ENCODE measurements at places on chromosomes 5 and 9.
A peak's percentile ranks its signal among the peaks of the same experiment; 100 is the strongest.

GRCh38 chr9:18236336-18236735 is 237.6 kb upstream of the ADAMTSL1 start:
- H3K4me3 ChIP-seq, result no peak overlapping the region
- H3K27ac ChIP-seq, result no peak overlapping the region
- no peak for DNase-seq
- H3K36me3 ChIP-seq, result no peaks in the 10 kb centered on the region
- peaks cover 4% of the 10 kb centered on the region for H3K27me3 ChIP-seq

DNA sequence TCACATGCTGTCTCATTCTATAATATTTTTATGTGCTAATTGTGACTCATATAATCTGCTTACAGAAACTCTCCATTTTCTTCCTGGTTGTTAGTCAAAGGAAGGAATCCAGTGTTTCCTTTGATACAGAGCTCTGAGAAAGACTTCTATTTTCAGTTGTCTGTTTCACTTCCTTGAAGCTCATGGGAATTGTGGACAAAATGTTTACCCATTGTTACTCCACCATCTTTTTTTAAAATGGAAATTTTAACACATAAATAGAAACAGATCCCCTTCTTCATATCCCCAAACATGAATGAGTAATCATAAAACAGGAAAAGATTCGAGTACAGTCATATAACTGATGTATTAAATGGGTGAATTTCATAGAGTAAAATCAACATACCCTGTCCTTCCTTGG is 42.0 kb upstream of the KCNN2 start:
- no peaks in the 10 kb centered on the region for H3K36me3 ChIP-seq
- H3K4me3 ChIP-seq, result no peak overlapping the region
- H3K27me3 ChIP-seq, result peaks cover 2% of the 10 kb centered on the region
- H3K4me1 ChIP-seq, result no peaks in the 10 kb centered on the region
- no peak for DNase-seq
- no peak overlapping the region for H3K27ac ChIP-seq

DNA sequence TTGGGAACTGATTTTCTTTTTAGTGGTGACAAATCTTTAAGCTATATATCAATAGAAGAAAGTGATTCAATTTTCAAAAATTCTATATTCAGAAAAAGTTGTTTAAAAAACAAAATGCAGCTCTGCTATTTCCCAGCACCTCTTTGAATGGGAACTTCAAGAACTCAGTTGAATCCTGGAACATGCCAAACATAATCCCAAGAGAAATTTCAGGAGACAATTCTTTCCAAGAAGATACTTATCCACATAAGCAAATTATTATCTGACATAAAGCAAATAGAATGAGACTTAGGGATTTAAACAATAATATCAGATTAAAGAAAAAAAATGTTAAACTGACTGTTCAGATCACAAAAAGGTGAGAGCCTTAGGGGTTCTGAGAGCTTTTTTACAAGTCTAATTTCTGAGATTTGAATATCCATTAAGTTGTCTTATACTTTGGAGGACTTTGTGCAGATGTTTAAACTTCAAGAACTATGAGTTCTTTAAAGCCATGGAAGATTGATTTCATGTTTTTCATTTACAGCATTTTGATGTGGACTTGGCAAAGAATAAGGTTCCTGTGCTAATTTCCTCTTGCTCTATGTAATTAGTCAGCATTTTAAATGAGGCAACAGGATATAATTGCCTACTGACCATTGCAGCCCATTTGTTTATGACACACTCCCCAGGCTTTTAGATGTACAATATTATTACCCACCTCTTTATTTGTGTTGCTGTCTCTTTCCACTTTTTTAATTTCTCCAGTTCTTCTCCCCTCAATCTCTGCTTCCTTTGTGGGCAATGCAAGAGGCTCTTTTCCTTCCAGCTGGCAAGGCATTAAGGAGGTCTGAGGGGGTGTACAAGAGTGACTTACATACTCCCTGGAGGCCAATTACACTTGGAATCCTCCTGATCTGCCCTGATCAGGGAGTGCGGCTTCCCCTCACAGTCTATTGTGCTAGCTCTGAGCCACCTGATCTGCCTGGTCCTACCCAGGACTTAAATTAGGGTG is 419.1 kb downstream of the NR2F1-AS1 start:
- peaks cover 2% of the 10 kb centered on the region for H3K27me3 ChIP-seq
- no peak for DNase-seq
- no peak overlapping the region for H3K4me3 ChIP-seq
- H3K4me1 ChIP-seq, result no peaks in the 10 kb centered on the region
- H3K36me3 ChIP-seq, result no peaks in the 10 kb centered on the region
- no peak overlapping the region for H3K27ac ChIP-seq

DNA sequence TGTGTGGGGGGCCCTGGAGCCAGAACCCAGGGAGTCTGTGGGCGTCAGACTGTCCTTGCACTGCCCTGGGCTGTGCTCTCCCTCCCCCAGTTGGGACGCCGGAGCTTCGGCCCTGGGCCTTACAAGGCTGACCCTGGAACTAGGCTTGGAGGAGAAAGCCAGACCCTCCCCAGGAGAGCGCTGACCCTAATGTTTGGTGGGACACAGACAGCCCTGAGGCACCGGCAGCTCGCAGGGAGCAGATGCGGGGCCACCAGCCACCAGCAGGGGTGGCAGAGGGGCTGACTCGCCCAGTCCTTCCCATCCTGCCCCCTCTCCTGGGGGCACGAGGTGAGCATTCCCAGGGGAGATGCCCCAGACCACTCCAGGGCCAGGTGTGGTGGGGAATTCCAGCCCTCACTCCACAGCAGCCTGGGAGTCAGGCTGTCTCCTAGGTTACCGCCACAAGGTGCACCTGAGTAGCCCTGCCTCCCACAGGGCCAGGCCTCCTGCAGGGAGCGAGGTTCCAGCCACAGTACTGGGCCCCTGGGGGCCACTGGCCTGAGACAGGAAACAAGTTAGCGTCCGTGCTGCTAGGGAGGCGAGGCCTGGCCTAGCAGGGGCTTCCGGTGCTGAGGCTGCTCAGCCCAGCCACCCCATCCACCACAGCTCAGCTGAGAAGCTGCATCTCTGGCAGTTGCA is 134.6 kb downstream of the OLFM1 start:
- DNase-seq, result no peak
- no peaks in the 10 kb centered on the region for H3K27me3 ChIP-seq
- H3K36me3 ChIP-seq, result no peaks in the 10 kb centered on the region

- no peaks in the 10 kb centered on the region for H3K27me3 ChIP-seq
- H3K36me3 ChIP-seq, result no peaks in the 10 kb centered on the region
- no peak for DNase-seq
- no peaks in the 10 kb centered on the region for H3K4me1 ChIP-seq
- no peak overlapping the region for H3K4me3 ChIP-seq
Observed at GRCh38 chr5:158369241-158369640, 510.3 kb upstream of the CLINT1 start.

DNA sequence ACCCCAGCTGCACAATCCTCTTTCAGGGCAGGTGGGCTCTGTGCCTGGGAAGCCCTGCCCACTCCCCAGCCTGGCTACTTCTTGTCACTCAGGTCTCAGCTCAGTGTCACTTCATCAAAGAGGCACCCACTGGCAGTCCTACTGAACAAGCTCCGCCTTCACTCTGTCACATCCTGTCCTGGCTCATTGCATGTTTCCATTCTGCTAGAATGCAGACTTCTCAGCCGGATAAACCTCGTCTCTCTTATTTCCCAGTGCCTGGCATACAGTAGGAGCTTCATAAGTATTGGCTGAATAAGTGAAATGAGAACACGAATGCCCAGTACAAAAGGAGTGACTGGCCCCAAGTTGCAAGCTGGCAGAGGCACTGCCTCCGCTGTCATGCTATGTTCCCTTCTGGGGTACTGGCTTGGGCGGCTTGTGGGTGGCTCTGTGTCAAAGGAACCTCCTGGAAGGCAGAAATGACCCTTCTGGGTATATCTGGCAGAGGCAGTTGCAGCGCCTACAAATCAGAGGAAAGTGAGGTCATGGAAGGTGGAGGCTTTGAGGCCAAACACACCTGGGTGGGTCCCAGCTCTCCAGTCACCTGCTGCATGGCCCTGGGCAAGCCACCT is 98.3 kb upstream of the PHYKPL start:
- peak overlapping the region; percentile 89 for H3K27ac ChIP-seq
- H3K4me1 ChIP-seq, result peaks cover 4% of the 10 kb centered on the region
- no peaks in the 10 kb centered on the region for H3K36me3 ChIP-seq
- H3K27me3 ChIP-seq, result no peaks in the 10 kb centered on the region

GRCh38 chr5:126189862-126190261 is 233.3 kb upstream of the GRAMD2B start:
- H3K4me3 ChIP-seq, result no peak overlapping the region
- no peaks in the 10 kb centered on the region for H3K4me1 ChIP-seq
- no peaks in the 10 kb centered on the region for H3K36me3 ChIP-seq

Measured in naive thymus-derived CD8-positive, alpha-beta T cell (primary cell).